ENCODE measurements at places on chromosomes 16 and 17.
A peak's percentile ranks its signal among the peaks of the same experiment; 100 is the strongest.

DNA sequence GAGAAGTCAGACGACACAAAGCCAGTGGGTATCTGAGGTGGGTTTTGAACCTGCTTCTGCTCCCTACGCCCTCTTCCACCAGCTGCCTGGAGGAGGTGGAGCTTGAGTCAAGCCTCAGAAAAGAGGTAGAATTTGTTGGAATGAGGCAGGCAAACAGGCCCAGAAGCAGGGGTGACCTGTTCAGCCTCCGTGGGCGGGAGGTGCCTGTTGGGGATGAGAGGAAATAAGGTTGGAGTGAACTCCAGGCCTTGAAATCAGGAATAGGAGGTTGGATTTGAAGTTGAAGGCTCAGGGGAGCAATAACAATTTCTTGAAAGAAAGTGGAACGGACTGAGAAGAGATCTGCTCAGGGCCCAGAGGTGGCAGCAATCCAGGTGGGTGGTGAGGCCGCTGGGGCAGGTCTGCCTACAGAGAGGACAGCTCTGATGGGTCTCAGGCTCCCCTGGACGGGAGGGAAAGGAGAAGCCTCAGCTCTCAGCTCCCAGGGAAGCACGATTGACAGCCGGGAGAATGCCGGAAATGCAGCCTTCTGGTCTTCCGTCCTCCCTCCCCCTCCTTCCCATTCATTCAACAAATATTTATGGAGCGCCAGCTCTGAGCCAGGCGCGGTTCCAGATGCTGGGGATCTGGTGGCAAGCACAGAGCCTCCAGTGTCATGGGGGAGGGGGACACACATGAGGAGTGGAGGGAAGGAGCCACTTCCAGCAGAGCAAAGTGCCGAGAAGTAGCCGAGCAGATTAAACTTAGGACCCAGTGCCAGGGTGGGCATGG, 61.9 kb upstream of the CIBAR2 start:
- peak; percentile 52 for DNase-seq

DNA sequence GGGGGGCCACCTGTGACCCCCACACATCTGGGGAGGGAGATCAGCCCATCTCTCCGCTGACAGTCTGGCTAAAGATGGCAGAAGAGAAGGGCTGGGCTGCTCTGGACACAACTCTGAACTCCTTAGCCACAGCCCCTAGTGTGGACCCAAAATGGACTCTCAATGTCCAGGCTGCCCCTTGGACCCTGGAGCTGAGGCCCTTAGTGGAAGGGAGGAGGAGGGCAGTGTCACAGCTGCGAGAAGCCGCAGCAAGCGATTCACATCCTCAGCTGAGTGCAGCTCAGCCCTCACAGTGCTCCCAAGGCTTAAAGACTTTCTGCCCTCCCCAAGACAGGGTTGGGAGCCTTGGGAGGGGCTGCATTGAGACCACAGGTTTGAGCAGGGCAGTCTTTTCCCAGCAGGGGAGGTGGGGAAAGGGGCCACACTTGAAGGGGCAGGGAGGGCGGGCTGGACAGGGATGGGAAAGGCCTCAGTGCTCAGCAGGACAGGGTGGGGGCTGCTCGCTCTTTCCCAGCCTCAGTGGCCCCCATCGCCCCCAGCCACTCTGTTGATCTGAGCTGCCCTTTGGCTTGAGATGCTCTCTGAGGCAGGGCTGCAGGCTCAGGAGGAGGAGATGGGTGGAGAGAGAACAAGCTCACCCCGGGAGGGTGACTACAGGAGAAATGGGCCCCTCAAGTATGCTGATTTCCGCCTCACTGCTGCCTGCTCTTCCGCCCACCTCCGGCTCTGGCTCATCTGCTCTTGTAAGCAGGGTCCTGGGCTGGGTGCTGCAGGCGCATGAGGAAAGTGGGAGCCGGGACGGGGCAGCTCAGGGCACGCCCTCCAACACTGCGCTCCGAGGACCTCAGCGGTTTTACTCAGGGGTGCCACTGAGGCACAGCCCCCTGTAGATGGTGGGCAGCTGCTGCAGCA, 50.9 kb upstream of the MTSS2 start:
- DNase-seq = no peak

GRCh38 chr16:14635395-14636165, 2.8 kb downstream of the BFAR start:
- DNase-seq = no peak

GRCh38 chr16:31711344-31711845, 162.2 kb upstream of the ZNF267 start:
- DNase-seq = no peak

GRCh38 chr16:56987692-56988091, 1.7 kb upstream of the NLRC5 start:
- DNase-seq = no peak

- DNase-seq = no peak
These were observed 24.0 kb downstream of the CMC2 start for GRCh38 chr16:80982646-80983045.

- DNase-seq = peak; percentile 89
These were observed 4.0 kb downstream of the CMTM3 start for GRCh38 chr16:66608241-66609138.

- DNase-seq = no peak
These were observed 38.5 kb downstream of the GRB7 start for GRCh38 chr17:39776252-39776651.

- DNase-seq = peak; percentile 64
These were observed 85.5 kb downstream of the SSH2 start for GRCh38 chr17:29844339-29845048.

- no peak for DNase-seq
These were observed 550.1 kb upstream of the PSMD7 start for GRCh38 chr16:73746554-73746953.

DNA sequence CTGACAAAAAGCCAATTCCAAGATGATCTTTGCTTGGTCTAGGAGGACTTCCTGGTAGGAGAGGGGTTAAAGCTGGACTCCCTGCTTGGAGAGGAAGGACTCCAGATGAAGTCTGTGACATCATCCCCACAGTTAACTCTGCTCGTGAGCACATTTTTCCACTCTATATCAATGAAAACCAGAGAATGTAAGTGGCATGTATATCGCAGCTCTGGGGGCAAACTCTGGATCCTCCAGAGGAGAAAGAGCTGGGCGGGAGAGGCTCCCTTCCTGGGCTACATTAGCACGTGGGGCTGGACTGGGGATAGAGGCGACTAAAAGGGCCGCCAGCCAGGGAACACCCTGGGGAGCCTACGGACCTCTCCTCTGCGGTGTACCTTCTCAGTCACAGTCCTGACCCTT, 34.1 kb downstream of the HIC1 start:
- DNase-seq = no peak

DNA sequence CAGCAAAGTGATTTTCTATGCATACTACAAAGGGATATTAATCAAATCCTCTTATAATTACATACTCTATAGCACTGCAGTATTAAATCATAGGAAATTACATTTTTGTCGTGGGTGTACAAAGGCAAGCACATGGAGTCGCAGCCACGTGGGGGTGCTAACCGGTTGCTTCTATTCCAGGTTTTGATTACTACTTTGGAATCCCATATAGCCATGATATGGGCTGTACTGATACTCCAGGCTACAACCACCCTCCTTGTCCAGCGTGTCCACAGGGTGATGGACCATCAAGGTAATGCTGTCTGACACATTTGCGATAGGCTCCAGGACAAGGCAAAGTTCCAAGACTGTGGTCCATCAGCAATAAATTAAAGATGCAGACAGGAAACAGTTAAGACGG, 60.1 kb downstream of the ARSG start:
- DNase-seq = peak; percentile 63

- no peak for DNase-seq
These were observed 2.1 kb downstream of the MYH2 start for GRCh38 chr17:10547351-10547750.

GRCh38 chr17:15882058-15882720, 62.7 kb upstream of the ADORA2B start:
- no peak for DNase-seq

DNA sequence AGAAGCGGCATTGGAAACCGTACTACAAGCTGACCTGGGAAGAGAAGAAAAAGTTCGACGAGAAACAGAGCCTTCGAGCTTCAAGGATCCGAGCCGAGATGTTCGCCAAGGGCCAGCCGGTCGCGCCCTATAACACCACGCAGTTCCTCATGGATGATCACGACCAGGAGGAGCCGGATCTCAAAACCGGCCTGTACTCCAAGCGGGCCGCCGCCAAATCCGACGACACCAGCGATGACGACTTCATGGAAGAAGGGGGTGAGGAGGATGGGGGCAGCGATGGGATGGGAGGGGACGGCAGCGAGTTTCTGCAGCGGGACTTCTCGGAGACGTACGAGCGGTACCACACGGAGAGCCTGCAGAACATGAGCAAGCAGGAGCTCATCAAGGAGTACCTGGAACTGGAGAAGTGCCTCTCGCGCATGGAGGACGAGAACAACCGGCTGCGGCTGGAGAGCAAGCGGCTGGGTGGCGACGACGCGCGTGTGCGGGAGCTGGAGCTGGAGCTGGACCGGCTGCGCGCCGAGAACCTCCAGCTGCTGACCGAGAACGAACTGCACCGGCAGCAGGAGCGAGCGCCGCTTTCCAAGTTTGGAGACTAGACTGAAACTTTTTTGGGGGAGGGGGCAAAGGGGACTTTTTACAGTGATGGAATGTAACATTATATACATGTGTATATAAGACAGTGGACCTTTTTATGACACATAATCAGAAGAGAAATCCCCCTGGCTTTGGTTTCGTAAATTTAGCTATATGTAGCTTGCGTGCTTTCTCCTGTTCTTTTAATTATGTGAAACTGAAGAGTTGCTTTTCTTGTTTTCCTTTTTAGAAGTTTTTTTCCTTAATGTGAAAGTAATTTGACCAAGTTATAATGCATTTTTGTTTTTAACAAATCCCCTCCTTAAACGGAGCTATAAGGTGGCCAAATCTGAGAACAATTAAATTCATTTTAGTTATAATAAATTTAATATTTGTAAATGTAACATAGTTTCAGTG, 1.7 kb downstream of the HEXIM1 start:
- peak; percentile 65 for DNase-seq

DNA sequence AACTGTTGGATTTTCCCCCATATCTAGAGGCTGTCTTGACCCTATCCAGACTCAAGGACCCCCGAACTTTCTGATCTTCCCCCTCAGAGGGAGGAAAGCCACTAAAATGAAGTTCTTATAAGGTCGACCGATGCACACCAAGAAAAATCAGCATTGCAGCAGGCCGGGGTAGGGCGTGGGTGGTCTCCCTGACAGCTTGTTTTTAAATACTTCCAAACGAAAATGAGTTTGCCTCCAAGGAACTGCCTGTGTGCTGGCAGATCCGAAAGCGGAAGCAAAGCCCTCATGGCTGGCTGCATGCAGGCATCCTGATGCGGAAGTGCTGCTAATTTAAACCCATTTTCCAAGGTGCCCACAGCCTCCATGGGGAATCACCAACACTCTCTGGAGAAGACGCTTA, 374.3 kb upstream of the XYLT1 start:
- DNase-seq = no peak

DNA sequence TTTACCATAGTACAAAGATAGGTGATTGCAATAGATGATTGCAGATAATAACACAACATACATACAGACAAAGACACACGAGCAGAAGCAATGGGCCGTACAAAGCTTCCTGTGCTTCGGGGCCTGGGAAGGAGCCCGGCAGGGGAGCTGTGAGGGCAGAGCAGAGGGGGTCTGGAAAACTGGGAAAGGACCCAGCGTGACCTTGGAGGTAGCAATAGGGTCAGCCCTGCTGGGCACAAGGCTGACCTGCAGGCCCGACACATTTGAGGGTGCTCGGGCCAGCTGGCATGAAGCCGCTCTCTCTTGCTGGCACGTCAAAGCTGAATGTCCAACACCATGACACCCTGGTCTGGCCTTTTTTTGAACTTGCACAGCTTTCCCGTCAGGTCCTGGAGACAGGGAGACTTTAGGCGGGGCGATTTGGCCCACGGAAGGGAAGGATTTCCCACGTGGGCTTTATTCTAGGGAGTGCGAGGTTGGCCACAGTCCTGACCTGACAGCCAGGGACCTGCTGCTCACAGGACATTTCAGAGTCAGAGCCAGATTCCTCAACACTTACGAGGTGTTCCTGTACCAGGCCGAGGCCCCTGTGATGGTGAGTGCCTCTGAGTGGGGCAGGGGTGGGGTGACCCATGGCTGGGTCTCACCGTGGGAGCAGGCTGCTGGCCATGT, 83.2 kb downstream of the NTN1 start:
- DNase-seq = no peak

- DNase-seq = no peak
These were observed 5.2 kb upstream of the DLX4 start for GRCh38 chr17:49963626-49964302.

GRCh38 chr17:62727916-62728672, 80.0 kb downstream of the MARCHF10 start:
- DNase-seq = no peak

DNA sequence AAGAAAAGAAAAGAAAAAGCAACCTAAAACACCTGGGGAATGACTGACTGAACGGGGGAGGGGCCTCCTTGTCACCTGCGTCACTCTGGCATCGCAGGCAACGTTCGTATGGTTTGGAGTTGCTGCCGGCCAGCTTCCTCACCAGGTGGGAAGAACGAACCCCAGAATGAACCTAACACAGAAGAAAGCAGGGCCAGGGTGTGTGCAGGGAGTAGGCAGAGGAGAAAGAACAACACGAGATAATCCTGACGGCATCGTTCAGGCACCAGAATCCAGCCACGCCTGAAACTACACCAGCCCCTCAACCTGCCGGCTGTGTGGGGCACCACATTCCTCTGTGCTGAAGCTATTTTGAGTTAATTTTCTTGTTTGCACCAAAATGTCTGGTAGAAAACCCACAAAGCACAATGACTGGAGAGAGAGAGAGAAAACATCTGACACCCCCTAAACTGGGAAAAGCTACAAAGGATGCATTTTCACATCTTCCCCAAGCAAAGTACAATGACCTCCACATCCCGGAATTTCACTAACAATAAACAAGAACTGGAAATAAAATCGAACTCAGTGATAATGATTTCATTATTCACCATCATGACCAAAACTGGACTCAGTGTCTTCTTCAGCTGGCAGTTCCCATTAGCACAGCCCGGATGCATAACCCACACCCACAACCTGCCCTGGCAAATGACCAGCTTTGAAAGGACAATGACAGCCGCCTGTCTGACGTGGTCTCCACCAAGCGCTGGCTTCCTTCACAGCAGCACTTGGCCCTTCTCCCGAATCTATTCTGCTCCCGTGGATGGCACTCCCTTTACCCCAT, 23.6 kb downstream of the RAB40B start:
- peak; percentile 33 for DNase-seq

DNA sequence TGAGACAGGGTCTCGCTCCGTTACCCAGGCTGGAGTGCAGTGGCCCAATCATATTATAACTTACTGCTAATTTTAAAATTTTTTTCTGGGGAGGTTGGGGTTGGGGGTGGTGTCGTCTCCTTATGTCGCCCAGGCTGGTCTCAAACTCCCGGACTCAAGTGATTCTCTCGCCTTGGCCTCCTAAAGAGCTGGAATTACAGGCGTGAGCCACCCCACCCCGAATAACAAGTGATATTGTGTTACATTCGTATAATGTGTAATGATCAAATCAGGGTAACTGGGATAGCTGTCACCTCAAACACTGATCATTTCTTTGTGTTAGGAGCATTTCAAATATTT, 16.2 kb upstream of the KPNA2 start:
- DNase-seq = no peak

- DNase-seq = peak; percentile 91
These were observed 43.4 kb upstream of the ICAM2 start for GRCh38 chr17:64063766-64064224.
